ENCODE measurements at places on chromosomes 5 and 9.

DNA sequence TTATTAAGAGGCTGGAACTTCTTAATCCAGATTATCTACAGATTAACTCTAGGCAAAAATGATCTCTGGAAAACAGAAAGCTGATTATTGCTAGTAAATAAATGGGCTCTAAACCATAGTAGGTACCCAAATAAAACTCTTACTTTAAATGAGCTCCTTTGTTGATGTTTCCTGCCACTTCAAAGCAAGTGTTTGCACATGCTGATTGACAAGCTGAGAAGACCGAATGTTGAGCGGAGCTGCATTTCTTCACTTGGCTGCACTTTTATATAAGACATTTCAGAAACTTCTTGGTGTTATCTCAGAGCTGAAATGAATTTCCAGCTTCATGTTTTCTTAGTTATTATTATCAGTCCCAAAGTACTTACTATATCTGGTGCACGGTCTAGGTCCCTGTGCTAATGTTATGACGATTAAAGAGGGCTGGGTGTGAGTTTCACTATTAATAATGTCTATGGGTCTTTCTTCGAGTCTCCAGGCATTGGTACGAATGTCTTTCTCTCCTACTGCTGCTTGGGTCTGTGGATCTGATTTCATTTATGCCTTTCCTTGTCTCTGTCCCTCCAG lies 58.6 kb upstream of the CTXN3 start:
- no peak for DNase-seq

- no peak for DNase-seq
Observed at GRCh38 chr9:2157277-2158110, 142.3 kb downstream of the SMARCA2 start.

DNA sequence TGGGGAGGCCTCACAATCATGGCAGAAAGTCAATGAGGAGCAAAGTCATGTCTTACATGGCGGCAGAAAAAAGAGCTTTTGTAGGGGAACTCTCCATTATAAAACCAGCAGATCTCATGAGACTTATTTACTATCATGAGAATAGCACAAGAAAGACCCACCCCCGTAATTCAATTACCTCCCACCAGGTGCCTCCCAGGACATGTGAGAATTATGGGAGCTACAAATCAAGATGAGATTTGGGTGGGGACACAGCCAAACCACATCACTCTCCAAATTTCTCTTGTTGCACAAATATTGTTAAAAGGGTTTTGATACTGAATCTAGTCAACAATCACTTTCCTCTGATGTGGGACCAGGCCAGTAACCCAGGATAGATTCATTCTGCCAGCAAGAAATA lies 1176.1 kb downstream of the CDH9 start:
- DNase-seq, result no peak

DNA sequence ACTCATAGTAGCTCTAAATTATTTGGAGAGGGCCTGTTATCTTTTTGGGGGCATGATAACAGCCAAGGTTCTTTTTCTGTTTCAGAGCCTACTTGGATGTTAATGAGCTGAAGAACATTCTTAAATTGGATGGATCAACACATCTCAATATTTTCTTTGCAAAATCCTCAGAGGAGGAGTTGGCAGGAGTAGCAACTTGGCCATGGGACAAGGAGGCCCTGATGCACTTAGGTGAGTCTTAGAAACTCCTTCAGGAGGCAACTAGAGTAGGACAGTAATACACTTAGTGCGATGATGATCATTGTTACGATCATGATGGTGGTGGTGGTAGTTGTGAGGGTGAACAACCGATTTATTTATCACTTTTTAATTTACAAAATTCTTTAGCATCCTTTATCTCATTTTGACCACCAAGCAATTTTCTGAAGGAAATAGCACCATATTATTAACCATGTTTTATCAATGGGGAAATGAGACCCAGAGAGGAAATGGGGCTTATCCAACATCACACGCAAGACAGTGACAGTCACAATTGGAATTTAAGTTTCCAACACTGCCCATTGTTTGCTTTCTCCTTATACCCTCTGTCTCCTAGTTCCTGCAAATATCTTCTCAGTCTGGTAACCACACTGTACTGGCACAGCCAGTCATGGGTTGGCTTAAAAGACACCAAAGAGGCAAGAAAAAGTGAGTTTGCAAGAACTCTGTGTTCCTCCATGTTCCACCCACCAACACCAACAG lies 54.0 kb downstream of the PAPPA start:
- DNase-seq, result no peak

- DNase-seq, result no peak
Observed at GRCh38 chr9:104808035-104808614, 44.2 kb downstream of the NIPSNAP3B start.

DNA sequence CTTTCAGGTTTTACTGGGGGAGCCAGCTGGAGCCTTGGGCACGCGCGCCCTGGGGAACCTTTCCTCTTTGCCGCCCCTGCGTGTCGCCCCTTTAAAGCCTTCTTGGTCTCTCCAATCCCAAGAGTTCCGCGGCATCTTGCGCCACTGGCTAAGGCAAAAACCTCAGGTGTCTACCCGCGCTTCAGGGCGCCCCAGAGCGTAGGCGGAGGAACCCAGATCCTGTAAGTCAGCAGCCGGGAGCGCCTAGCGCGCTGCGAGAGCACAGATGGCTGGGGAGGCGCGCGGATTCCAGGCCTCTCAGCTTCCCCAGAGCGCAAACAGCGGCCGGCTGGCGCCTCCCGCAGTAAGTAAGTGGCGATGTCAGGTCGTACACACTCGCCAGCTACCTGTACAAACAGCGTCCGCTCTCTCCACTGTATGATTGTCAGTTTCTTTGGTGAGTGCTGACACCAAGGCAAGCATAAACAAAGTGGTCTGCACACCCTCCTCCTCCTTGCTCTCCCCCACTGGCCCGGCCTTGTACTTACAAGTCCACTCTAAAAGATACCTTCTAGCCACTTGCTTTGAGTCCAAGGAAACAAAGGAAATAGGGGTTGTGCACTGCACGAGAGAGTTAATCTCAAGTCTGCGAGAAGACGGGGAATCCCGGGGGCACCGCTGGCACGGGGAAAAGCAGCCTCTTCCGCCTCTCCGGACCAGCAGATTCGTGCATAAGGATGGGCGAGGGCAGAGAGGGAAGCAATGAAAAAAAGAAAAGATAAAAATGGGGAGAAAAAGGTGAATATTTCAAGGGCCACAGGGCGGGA lies 2.9 kb downstream of the HTR1A start:
- no peak for DNase-seq

- no peak for DNase-seq
Observed at GRCh38 chr5:78355561-78355960, 4.9 kb upstream of the SCAMP1 start.

GRCh38 chr5:180079702-180080466 lies 8.3 kb upstream of the RNF130 start:
- DNase-seq, result no peak

- DNase-seq, result no peak
Observed at GRCh38 chr9:72875221-72875620, 77.6 kb downstream of the ALDH1A1 start.

DNA sequence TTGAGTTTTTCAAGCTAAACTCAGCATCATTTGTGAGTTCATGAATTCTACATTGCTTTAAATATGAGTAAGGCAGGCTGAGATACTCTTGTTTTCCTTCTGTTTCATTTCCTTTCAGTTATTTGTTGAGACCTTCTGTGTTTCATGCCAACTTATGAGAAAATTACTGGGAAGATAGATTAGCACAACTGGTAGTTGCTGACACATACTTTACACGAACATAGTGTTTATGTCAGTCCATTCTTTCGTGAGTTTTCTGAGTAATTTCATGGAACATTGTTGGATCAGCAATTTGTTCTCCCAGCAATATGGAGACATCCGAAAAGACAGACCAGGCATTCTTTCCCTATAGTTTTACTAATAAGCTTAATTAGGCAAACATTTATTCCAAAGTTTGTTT lies 102.0 kb upstream of the SMC5 start:
- no peak for DNase-seq

DNA sequence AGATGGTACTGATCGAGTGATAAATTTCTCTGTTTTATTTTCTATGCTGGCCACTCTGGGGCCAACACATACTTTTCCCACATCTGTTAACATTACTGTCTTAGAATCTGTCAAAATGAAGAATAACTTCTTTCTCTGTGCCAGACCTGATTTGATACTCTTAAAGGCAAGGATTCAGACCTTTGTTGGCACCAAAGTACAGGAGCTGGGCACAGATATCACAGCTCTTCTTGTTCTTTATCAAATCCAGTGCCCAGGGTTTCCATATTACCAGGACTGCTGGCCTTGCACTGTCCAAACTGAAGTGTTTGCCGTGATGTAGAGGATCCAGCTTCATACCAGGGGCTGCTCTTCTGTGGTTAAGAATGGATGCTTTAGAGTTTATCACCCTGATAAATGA lies 20.9 kb downstream of the ZNF474 start:
- DNase-seq, result no peak

DNA sequence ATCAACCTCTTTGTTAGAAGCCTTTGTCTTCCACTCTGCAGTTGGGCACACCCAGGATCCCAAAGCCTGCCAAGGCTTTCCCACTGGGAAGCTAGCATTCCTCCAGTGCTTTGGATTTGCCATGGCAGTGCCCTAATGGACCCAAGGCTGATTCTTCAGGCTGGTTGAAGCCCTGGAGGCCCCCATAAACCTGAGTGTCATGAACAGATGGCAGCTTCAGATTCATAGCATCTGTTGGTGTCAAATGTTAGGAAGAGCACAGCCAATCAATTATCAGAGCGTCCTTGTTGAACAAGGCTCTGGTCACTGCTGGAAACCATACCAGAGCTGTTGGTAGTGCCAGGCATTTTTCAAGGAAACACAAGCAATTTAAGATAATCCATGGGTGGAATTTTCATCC lies 241.1 kb upstream of the KLF4 start:
- no peak for DNase-seq

- no peak for DNase-seq
Observed at GRCh38 chr9:33135031-33135461, 32.1 kb downstream of the B4GALT1 start.

DNA sequence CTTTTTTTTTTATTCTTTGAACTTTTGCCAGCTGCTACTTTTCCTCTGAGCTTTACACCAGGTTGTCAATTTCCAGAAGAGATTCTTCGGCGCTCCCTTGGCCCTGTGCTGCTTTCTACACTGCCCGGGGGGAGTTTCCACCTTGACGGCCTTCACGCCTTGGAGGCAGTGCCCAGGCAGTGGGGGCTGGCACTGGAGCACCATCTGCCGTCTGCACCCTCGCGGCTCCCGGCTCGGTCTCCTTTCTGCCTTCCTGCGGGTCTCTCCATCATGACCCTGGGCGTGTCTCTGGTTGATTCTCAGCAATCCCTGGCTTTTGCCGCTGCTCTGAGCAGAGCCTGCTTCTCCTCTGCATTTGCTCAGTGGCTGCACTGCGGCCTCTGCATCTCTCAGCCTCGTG lies 2.9 kb downstream of the SLC6A18 start:
- DNase-seq, result no peak
